G401 (cell line): ENCODE measurements at places on chromosomes 1 and 21.

GRCh38 chr1:74162333-74162732 lies 35.6 kb downstream of the LRRIQ3 start:
- DNase-seq = no peak

- no peak for DNase-seq
Observed at GRCh38 chr1:7403265-7404045, 367.6 kb upstream of the VAMP3 start.

DNA sequence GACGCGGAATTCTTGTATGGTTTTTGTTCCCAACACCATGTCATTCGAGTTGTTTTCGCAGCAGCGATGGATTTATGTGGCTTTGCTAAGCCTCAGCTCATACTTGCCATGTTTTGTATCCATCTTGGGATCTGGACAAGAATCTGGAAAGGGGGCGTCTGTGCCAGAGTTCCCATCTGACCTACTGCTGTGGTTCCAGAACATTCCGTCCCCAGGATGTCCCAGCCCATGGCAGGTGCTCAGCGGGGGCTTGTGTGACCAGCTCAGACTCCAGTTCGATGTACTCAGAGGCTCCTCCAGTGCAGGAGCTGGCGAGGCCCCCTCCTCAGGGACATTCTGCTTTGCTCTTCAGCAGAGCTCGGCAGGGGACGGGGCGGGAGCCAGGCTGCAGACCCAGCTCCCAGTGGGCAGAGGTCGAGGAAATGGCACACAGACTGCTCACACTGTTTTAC lies 24.0 kb upstream of the ADARB1 start:
- DNase-seq = no peak

GRCh38 chr1:30377230-30378002 lies 346.0 kb downstream of the MATN1 start:
- no peak for DNase-seq

- DNase-seq = no peak
Observed at GRCh38 chr1:81550753-81551152, 250.0 kb upstream of the ADGRL2 start.

GRCh38 chr21:37074197-37074510 lies 1.1 kb downstream of the TTC3 start:
- no peak for DNase-seq

DNA sequence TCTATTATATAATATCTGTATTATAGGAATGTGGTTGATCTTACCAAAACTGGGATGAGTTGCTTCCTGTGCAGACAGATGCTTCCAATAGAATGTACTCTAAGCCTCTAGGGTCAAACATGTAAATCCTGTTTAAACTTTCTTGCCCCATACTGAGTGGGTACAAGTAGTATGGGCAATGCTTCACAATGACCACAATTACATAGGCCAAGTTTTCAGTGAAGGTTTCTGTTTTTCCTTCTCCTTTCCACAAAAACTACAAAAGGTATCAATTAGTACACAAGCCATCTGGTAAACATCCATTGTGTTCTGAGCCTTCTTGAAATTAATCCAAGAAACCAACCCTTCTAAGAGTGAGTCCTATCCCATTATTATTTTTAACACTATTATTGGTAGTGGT lies 16.8 kb downstream of the OTUD7B start:
- no peak for DNase-seq

DNA sequence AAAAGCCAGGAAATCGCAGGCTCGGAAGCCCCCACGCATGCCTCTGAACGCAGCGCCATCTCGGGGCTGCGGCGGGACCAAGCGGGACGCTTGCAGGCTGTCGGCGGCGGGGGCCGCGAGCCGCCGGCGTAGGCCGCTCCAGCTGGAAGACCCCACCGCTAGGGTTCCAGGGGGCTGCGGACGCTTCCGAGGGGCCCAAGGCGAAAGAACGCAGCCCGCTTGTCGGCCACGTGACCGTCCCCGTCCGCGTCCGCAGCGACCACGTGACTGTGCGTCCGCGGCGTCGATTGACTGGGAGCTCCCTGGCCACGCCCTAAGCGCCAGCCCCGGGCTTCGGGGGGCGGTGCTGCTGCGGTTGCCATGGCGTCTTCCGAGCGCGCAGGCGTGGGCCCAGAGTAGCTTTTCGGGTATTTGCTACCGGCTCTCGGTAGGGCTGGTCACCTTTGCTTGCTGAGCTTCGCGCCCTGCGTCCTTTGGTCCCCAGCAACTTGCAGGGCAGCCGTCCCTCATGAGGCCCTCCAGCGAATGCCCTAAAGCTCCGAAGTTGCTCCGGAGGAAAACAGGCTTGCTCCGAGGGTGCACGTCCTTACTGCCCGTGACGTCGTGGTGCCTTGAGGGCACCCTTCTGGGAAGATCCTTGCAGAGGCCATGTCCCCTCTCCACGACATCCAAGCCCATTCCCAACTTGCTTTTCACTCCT lies 197.2 kb downstream of the DYRK1A start:
- peak; percentile 93 for DNase-seq

DNA sequence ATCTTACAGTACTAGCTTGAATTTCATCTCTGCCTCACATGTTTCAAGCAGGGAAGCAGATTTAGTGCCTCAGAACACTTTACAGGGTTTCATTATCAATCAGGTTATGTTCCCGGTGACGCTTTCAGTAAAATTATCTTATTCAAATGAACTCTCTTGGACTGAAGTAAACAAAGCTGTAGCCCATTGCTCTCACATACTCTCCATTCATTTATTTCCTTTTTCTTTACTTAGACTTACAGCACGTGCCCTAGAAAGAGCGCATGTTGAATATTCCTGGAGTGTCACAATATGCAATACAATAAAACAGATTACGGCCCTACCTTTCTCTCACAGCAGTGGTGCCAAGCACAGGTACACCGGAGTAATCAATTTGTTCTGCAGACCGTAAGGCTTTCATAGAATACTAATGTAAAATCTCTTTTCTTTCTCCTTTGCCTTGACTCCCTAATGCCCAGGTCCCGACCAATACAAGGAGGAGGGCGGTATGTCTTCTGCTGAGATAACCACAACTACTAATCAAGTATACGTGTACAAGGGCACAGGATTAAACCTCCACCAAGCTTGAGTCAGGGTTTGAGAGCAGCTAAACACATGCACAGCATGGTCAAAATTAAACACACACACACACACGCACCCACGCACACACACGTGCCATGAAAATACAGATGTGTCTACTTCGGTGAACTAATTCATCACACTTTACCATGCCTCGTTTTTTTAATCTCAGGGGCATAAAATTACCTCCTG lies 62.8 kb downstream of the NRIP1 start:
- DNase-seq = peak; percentile 57

- DNase-seq = no peak
Observed at GRCh38 chr1:2097386-2098300, 47.4 kb downstream of the PRKCZ start.

DNA sequence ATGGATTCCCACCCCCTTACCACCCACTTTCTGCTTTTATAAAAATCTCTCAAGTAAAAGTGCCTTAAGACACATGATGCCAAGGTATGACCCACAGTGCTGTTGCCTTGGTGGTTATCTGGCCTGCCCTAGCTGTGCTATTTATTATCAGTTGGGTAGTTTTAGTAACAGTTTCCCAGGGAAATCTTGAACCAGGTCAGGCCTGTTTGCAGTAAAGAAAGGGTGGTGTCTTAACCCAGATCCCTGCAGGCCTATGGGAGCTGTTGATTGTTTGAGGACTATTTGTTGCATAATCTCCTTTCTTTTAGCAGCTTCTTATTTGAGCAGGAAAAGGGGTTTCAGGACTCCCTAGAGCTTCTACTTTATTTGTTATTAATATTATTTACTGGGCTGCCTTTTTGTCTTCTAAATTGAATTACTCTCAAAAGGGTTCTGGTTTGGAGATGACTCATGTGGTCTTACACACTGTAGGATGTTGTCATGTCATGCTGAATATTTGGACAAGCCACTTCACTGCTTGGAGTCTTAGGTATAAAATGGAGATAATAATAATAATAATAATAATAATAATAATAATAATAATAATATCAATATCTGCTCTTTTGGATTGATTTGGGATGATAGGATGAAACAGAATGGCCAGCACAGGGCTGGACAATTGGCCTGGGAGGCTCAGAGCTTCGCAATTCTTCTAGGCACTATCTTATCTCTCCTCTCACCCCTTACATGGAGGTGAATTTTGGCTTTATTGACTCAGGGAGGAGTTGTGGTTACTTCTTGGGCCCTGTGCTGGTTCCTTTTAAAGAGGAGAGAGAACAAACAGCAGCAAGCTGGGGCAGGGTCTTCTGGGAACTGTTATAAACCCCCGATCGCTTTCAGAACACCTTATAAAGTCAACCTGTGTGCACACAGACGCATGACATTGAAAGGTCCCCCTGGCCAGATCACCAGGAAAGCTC lies 252.1 kb downstream of the PRDM2 start:
- DNase-seq = no peak

DNA sequence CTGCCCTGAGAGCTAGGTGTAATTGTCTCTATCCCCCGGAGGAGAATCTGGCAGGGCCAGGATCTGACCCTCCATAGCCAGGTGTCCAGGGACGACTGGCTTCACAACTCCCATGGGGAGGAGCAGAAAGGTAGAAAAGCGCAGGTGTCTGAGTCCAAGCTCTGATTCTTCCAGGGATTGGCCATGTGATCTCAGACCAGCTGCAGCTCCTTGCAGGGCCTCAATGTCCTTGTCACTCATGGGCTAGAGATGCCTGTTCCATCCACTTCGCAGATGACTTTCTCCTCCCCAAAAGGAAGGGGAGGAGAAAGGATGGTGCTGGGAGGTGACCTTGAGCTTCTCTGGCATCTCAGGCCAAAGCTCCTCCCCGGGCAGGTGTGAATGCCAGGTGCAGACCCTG lies 22.7 kb downstream of the HSPG2 start:
- no peak for DNase-seq

DNA sequence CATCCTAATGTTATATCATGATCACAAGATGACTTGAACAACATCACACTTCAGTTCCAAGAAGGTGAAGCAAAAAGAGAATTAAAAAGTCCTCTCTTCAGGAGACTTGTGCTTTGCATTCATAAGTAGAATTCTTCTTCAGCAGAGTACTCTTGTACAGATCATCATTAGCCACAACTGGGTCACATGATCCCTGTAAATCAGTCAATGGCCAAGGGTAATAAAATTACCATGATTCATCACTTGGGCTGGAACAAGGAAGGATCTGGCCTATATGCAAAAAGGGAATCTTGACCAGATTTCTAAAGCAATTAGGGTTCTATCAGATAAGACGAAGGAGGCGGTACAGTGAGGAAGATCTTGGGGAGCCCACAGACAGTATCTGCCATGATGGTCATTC lies 458.0 kb upstream of the DEPDC1 start:
- no peak for DNase-seq

- no peak for DNase-seq
Observed at GRCh38 chr1:209057083-209057482, 526.4 kb upstream of the CAMK1G start.

DNA sequence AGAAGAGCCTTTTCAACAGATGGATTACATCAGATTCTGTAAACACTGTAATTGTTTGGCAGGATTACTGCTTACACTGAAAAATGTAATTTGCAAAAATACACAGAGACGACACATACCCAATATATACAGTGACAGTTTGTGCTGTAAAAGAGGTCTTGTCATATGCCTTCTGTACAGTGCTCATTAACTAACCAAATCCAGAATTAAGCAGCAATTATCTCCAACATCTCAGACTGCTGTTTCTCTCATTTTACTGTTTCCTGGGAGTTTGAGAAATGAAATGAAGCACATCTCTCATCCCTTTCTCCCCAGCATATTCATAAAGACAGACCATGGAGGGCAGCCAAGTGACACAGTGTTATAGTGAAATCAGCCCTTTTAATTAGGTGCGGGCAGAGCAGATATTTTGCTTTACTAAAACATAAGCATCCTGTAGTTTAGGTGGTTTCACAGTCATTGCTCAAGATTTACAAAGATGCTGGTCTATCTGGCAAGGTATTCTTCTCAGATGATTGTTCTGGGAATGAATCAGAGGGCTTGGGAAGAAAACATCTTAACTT lies 618.4 kb upstream of the USP24 start:
- no peak for DNase-seq

- no peak for DNase-seq
Observed at GRCh38 chr1:235056937-235057336, 71.7 kb downstream of the TOMM20 start.

DNA sequence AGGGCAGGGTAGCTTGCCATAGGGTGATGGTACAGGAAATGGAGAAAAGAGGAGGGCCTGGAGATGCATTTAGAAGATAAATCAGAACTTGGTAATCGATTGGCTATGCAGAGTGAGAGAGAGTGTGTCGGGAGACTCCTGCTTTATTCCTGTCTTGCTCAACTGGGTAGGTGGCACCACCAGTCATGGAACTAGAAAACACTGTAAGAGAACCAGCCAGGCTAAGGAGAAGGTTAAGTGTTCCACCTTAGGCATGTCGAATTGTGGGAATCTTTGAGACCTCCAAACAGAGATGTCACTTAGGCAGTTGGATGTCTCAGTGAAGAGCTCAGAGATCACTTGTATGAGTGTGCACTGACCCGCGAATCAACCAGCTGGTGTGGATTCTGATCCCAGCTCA lies 28.7 kb upstream of the RD3 start:
- DNase-seq = no peak

DNA sequence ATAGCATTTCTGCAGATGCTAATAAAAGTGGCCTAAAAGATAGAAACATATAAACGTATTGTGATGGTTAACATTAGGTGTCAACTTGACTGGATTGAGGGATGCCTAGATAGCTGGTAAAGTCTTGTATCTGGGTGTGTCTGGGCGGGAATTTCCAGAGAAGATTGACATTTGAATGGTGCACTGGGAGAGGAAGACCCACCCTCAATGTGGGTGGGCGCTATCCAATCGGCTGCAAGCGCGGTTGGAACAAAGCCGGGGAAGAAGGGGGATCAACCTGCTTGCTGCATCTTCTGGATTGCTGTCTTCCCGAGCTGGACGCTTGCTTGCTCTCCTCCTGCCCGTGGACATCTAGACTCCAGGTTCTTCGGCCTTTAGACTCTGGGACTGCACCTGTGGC lies 114.0 kb upstream of the ZNF644 start:
- DNase-seq = no peak

DNA sequence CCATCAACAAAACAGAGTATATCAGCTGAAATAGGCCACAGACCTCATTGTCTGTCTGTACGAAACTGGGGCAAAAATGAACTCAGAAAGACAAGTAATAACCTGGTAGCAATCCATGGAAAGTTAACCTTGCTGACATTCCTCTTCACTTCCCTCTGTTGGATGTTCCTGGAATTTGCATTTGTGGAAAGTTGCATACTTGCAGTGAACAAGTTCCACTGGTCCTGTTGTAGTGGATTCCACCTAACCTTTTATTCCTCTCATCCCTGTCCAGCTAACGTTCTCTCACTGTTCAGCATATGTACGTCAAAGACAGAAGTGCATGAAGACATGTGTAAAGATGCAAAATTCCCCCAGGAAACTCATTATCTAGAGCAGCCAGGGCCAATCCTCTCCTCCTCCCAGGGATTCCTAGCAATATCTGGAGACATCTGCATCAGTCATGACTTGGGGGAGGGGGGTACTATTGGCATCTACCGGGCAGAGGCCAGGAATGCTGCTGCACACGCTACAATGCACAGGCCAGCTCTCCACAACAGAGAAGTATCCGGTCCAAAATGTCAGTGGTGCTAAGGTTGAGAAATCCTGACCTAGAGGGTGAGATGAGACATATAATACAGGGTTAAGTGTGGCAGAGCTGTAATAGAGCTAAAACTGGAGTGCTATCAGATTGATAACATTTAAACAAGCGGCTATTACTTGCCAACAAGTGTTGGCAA lies 8.2 kb downstream of the LPAR3 start:
- no peak for DNase-seq
